Renal cortical epithelial cell (primary cell): ENCODE measurements at places on chromosomes 2 and 18. TPM values are rescaled to one million over a fixed set of nuclear protein-coding genes. Genes with fewer than 3 reads are reported as not detected.

GRCh38 chr18:11948852-11949523 lies 32.3 kb upstream of the IMPA2 start:
- DNase-seq, result no peak

- DNase-seq, result no peak
Measured at GRCh38 chr2:187117483-187117882, 268.5 kb upstream of the ZSWIM2 start.

GRCh38 chr2:43391878-43392215 lies 165.4 kb upstream of the ZFP36L2 start:
- DNase-seq, result no peak

- DNase-seq, result no peak
Measured at GRCh38 chr2:231923951-231924888, 2.0 kb downstream of the NPPC start.

GRCh38 chr2:202387608-202388342 lies 11.6 kb downstream of the BMPR2 start:
- no peak for DNase-seq

DNA sequence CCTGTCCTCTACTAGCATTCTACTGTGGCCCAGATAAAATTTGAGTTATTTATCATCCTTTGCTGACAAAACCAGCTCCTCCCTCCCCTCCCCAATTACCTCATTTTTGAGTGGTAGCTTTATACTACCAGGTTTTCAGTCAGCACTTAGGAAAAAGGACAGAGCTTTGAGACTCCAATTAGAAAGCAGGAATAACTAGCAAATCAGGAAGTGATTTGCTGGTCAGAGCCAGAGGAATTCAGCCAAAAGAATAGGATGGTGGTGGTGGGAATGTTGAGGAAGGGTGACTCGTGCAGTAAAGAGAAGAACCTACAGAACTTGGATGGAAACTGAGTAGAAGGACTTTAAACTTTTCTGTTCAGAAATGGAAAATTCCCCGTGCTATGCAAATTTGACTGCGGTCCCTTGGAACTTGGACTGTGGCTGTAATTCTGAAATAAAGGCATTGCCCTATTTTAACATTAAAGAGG lies 3.7 kb downstream of the MYL12B start:
- DNase-seq, result peak; percentile 57

DNA sequence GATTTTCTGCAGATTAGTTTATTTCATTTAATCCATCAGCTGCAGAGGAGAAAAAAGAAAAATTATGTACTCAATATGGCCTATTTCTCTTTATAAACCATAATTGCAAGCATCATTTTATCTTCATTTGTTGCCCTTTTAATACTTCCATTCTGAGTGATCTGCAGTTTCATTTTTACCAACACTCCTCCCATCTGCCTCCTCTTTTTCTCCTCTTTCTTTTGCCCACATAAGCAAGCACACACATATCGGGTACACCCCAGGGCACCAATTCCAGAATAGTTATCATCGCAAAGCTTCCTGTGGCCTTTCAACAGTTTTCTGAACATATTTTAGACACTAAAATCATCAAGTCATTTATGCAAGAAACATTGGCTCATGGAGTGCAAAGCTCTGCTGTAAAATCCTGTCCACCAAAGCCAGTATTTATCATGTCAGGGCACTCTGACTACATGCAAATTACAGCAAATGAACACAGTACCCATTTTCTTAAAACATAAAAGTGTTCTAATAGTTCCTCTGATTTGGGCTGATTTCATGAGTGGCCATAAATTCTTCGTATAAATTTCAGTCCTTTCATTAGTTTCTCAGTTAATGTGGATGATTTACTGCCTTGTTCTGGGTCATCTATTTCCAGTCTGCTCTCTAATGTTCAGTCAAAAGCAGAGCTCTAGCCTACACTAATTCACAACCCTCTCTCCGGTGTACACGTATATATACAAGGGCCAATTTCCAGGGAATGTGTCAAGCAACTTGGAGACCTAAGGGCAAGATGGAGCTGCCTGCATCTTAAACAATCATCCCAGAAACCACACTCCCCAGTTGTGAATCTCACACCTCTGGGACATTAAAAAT lies 281.3 kb downstream of the STK39 start:
- no peak for DNase-seq

GRCh38 chr18:35592298-35592697 lies 10.8 kb downstream of the GALNT1 start:
- no peak for DNase-seq

DNA sequence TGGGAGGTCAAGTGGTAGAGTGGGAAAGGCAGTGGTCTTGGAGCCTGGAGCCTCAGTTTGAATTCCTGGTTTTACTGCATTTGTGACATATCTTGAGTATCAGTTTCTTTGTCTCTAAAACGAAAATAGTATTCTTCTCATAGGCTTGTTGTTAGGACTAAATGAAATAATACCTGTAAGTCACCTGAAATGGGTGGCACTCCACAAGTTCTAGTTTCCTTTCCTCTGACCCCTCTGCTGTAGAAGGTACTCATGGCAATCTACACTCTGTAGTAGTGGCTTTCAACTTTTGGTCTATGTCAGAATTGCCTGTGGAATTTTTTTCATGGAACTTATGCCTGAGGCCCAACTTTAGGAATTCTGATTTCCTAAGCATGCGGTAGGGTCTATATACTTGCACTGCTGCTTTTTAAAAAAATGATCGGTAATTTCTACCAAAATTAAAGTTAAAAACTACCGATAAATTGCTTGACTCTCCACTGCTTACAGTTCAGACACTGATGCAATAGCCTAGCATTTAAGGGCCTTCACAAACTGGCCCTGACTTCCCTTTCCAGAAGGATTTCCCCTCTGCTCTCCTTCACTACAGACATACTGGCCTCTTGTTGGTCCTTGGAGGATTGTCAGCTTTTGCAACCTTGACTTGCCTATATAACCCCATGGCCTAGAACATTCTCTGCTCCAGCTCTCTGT lies 47.2 kb downstream of the PLEK start:
- DNase-seq, result no peak

DNA sequence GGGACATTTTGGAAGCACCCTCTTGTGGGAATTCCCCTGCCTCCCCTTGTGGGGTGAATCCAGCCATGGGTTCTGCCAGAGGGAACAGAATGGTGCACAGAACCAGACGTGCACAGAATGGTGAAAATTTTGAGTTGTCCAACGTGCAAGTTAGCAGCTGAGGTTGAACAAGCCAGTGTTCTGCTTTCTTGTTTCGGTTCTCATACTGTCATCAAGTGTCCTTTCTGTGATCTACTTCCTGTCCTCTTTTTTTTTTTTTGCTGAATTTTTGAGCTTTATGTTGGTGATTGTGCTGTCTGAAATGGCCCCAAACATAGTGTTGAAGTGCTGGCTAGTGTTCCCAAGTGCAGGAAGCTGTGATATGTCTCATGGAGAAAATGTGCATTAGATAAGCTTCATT lies 21.5 kb upstream of the REEP1 start:
- no peak for DNase-seq

- DNase-seq, result no peak
Measured at GRCh38 chr2:112835061-112835501, 1.5 kb downstream of the IL1B start.

- DNase-seq, result no peak
Measured at GRCh38 chr18:48569915-48570264, 31.1 kb downstream of the CTIF start.

GRCh38 chr2:51013079-51013932 lies 18.6 kb downstream of the NRXN1 start:
- no peak for DNase-seq

GRCh38 chr2:143463719-143464118 lies 334.5 kb downstream of the ARHGAP15 start:
- DNase-seq, result peak; percentile 1

DNA sequence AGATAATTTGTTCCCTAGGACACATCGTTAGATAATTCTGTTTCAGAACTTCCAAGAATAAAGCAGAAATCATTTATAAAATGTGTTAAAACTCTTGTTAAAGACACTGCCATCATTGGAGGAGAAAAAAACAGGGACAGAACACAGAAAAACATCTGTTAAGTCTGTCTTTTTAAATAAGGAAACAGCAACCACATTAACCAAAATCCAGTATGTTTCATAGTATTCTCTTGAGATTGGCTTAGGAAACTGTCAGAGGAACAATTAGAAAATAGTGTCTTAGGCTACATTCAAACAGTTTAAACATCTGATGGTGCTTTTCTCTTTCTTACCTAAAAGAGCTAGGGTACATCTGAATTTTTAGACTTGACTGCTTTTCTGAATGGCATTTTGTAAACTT lies 81.6 kb downstream of the PMS1 start:
- no peak for DNase-seq

GRCh38 chr2:26864226-26864625 lies 16.3 kb downstream of the DPYSL5 start:
- no peak for DNase-seq

- no peak for DNase-seq
Measured at GRCh38 chr2:241214766-241215165, 26.3 kb downstream of the ANO7 start.

- DNase-seq, result no peak
Measured at GRCh38 chr2:99153921-99154604, 679 bp downstream of the TSGA10 start.

GRCh38 chr2:174952607-174953006 lies 52.6 kb downstream of the CHN1 start:
- no peak for DNase-seq

DNA sequence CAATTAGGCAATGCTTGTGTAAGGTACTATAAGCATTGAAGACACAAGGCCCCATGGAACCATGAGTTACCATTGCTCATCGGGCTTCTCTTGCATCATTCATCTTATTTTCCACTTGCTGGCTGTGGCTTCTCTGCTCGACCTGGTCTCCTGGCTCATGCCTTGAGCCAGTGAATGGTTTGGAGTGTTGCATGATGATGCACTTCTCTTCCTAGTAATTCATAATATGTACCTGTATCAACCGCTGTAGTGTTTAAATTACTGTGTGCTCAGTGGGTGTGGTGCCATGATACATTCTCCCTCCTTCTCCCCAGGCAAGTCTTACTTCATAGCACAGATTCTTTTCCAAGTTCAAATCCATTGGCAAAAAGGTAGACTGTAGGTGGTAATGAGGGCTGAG lies 66.8 kb downstream of the ABCA12 start:
- peak; percentile 38 for DNase-seq

DNA sequence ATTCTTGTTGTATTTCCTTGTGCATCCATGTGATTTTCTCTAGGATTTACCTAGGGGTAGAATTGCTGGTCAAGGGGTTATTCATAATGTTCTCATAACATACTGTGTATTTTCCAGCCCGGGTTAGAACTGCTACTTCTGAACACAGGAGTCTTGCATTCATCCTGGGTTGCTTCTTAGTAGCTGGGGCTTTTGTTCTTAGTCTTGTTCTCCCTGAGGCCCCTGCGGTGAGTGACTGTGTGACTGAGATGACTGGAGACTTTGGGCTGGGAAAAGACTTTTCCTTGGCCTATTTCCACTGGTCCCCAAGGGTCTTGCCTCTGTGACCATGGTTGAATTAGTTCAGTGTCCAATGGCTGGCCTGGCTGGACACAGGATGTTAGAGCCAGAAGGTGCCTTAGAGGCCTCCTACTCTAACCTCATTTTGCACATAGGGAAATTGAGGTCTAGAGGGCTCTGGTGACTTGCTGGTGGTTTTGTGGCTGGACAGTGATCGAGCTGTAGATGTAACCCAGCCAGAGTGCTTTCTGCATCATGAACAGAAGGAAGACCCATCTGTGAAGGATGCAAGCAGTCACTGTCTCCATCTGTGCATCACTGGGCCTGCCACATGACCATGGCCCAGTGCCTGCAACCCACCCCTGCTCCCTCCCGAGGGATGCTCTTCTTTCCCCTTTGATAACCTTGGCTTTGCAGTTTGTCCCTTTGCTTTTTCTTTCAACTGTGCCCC lies 233.3 kb downstream of the FHOD3 start:
- DNase-seq, result no peak

DNA sequence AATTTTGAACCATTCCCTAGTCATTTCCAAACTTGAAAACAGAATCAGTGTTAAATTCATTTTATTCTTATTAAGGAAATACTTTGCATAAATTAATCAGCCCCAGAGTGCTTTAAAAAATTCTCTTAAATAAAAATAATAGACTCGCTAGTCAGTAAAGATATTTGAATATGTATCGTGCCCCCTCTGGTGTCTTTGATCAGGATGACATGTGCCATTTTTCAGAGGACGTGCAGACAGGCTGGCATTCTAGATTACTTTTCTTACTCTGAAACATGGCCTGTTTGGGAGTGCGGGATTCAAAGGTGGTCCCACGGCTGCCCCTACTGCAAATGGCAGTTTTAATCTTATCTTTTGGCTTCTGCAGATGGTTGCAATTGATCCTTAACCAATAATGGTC lies 5.5 kb upstream of the MROH2A start:
- DNase-seq, result no peak

GNLY gene
- total RNA-seq, result not detected in 2 replicates

UNC80 gene
- total RNA-seq, result 0.05 TPM in 1 of 2 replicates, not detected in the other

SP9 gene
- not detected in 2 replicates for total RNA-seq

RTP5 gene
- not detected in 2 replicates for total RNA-seq

SERPINB10 gene
- total RNA-seq, result not detected in 2 replicates

GPR45 gene
- not detected in 2 replicates for total RNA-seq

SPATS2L gene
- 54.2 and 293 TPM in 2 replicates for total RNA-seq

PUM2 gene
- 31.6 and 90.6 TPM in 2 replicates for total RNA-seq

AQP4 gene
- total RNA-seq, result 2.1 and 2.6 TPM in 2 replicates

PDCD1 gene
- total RNA-seq, result 0.15 TPM in 1 of 2 replicates, not detected in the other

SLC19A3 gene
- 0.35 and 4.0 TPM in 2 replicates for total RNA-seq

RGPD3 gene
- total RNA-seq, result 0.55 and 1.0 TPM in 2 replicates

IRS1 gene
- 7.3 and 34.0 TPM in 2 replicates for total RNA-seq

CYRIA gene
- 9.2 and 11.6 TPM in 2 replicates for total RNA-seq
